ENCODE measurements at places on chromosomes 5 and 9.

DNA sequence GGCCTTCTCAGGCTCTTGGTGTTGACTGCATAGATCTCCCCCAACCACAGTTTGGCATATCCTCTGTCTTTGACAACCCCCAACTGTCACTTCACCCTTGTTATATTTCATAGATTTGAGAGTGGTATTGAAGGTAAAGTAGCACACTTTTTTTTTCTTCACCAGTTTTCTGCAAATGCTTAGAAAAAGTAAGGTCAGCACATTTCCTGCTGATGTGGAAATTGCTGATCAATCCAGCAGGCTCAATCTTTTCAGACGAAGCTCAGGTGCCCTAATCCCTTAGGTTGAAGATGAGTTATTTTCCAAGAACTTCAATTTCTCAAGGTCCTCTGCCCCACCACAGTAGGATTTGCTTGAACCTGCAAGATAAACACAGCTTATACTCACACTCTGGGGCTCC lies 38.5 kb upstream of the ANKRD31 start:
- DNase-seq, result no peak

GRCh38 chr9:82140471-82140870 lies 151.9 kb downstream of the SPATA31D1 start:
- no peak for DNase-seq

GRCh38 chr9:618478-618877 lies 223.0 kb upstream of the DMRT1 start:
- no peak for DNase-seq

DNA sequence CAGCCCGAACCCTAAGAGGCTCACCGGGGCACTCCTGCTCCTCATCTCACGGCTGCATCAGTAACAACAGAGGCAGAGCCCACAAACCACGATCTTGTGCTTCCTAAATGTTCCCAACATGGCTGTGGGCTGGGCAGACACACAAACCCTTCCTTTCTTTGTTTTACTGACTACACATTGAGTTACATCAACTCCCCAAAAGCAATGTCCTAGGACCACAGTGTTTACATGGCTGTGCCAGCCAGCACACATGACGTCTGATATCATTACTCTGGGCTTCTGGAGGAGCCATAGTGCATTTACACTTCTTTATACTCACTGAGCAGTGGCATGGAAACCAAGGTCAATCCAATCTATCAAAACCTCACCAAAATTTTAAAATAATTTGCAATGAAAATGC lies 101.4 kb downstream of the LHFPL2 start:
- no peak for DNase-seq

DNA sequence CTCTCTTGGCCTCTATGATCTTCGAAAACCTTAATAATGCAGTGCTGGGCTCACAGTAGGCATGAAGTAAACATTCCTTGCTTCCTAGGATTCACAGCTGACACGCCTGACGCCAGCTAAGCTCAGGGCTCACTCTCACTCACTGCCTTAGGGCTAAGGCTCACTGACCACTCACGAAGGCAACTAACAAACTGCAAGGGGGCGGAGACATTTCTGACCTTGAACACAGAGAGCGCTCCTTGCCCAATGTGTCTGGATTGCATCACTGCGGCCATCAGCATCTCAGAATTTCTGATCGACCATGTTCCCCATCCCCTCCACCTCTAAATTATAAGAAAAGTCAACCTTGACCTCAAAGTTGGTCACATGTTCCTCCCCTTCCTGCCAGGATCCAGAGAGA lies 372.6 kb downstream of the EBF1 start:
- DNase-seq, result no peak

- DNase-seq, result no peak
Observed at GRCh38 chr9:33288828-33289483, 1.4 kb upstream of the NFX1 start.

GRCh38 chr5:174796711-174797192 lies 72.4 kb downstream of the MSX2 start:
- DNase-seq, result no peak

DNA sequence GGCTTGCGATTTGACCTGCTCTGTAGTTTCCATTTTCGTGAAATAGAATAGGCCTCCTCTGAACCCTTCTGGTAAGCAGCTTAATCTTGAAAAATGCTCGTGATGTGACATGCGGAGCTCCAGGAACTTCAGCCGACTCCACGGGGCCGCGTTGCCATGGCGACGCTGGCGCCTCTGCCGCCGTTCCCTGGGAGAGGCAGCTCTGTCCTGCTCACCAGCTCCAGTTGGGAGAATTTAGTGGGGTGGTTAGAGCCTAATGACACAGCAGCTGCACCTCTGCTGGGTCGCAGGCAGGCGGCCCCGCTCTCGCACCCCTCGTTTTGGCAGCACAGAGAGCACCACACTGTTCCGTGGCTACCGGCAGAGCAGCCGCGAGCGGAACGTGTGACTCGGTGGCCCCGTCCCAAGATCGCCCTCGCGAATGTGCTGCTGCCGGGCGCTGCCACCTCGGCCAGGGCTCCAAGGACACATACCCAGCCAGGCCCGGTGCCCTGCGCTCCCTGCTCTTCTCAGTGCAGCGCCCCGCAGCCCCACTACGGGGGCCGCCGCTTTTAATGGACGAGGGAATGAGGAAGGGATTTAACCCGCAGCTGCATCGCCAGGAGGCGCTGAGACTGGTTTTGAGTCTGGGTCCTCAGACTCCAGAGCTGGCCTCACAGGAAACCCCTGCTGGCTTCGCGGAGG lies 131.2 kb upstream of the LMX1B start:
- DNase-seq, result no peak

- DNase-seq, result no peak
Observed at GRCh38 chr5:175811589-175811988, 59.8 kb upstream of the CPLX2 start.

DNA sequence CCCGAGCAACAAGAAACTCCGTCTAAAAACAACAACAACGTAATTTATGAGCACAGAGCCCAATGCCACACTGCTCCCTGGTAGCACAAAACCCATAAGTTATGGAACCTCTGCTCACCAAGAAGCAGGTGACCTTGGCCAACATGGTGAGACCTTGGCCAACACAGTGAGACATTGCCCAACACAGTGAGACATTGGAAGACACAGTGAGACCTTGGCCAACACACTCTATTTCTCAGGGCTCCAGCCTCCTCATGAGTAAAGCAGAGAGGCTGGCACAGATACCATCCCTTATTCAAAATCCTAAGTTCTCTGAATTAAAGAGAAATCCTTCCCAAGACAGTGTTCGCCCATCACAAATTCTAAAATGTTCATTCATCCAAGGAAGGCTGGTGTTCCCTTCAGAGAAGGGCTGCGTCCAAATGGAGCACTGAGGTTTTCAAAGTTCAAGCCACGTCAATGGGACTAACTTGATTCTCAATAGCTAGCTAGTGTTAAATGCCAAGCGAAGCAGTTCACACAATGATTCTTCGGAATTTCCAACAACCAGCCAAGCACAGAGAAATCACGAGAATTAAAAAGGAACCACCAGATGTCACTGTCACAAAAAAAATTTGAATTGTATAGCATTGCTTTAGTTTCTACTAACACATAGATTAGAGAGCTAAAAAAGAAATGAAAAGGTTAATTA lies 29.5 kb downstream of the TTC39B start:
- DNase-seq, result no peak

DNA sequence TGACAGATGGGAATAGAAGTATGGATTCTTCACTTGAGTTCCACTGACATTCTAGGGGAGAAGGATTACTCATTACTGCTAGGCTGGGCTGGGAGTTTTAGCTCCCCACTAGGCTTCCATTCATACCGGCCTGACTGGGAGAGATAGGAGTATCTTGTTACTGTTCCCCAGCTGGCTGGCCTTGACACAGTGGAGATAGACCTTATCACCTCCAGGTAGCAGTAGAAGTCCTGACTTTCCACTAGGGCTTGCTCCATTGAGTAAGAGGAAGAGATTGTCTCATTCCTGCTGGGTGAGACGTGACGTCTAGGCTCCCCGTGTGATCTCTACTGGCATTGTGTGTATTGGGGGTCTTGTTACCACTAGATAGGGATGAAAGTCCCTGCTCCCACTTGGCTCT lies 156.4 kb downstream of the CACNA1B start:
- no peak for DNase-seq

DNA sequence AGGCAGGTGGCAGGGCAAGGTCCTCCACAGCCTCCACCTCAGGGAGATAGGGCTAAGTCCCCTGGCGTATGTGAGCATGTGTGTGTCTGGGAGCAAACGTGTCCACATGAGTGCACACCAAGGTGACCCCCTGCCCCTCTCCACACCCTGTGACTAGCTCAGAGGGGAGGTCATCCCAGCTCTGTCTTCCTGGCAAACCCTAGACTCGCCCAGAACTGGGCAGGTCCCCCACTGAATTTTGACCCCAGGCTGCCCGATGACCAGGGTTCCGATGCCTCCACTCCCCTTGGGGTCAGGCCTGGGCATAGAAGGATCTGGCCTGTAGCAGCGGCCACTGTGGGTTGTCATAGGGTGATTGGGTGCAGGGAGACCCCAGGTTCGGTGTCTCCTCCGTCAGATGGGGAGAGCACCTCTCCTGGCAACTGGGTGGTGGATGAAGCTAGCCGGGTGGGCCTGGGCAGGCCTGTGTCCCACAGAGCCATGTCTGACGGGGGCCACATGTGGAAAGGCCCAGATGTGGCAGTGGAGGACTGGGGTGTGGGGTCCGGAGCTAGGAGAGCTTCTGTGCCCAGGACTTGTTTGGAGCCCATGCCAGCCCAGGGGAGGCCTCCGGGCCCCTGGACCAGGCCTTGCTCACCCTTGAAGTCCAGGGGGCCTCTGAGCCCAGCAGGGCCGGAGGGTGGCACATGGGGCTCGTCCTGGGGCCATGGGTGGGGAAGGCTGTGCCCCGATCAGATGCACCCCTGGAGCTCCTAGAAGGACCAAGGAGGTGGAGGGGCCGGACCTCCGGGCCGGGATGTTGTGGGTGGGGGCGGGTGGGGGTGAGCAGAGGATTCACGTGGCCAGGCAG lies 6.2 kb downstream of the DIPK1B start:
- no peak for DNase-seq

GRCh38 chr9:95076696-95077052 lies 240.8 kb downstream of the FANCC start:
- no peak for DNase-seq

DNA sequence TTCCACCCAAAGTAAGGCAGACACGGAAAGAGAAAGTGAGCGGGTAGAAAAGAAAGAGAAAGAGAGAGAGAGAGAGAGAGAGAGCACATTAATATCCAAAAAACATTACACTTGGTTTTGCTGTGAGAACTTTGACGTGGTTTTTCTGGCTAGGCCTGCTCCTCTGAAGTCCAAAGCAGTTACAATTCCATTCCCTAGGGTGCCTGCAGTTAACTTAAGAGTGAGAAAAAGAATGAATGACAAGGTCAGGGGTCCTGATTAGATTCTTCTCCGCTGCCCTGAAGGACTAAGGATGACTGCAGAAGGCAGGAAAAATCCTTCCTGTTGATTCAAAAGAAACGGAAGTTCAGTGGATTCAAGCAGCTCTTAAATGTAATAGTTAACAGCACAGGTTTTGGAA lies 589.8 kb downstream of the PRELID2 start:
- DNase-seq, result no peak

DNA sequence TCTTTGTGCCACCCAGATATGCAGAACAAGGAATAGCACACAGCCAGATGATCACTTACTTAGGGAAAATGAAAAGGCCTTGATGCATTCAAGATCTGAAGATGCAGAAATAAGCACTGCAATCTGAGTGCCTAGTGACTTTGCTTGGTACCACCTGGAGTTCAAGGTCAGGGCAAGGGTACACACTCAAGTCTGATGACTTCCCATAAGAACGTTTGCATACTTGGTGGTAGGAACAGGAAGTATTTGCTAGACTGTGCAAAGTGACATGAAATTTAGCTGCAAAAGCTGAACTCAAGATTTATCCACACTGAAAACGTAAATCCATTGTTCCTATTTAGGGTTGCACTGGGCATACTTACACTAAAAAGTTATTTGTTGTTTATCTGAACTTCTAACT lies 177.1 kb downstream of the PIK3R1 start:
- DNase-seq, result no peak

- DNase-seq, result no peak
Observed at GRCh38 chr5:124466011-124466410, 280.4 kb downstream of the ZNF608 start.

DNA sequence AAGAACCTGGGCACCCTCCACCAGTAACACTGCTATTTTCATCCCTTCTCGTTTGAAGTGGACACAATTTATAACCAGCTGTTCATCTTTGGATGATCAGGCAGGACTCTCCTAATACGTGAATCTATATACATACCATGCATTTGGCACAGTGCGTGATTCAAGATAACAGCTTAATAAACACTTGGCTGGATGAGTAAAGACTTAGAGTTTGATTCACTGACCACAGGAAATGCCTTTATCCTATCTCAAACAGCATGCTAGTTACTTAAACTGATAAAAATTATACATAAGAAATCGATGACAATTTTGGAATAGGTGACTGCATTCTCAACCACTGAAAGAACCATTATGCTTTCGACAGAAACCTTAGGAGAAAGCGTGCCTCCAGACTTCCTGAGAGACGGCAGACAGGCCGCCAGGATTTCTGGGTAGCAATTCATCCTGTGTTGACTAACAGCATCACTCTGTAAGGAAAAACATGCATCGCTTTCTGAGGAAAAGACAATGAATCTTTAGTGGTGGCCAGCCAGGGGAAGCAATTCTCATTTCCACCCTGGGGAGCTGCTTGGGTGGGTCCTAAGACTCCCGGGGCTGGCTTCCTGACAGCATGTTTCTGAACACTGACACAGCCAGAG lies 9.7 kb downstream of the MRPL36 start:
- no peak for DNase-seq

DNA sequence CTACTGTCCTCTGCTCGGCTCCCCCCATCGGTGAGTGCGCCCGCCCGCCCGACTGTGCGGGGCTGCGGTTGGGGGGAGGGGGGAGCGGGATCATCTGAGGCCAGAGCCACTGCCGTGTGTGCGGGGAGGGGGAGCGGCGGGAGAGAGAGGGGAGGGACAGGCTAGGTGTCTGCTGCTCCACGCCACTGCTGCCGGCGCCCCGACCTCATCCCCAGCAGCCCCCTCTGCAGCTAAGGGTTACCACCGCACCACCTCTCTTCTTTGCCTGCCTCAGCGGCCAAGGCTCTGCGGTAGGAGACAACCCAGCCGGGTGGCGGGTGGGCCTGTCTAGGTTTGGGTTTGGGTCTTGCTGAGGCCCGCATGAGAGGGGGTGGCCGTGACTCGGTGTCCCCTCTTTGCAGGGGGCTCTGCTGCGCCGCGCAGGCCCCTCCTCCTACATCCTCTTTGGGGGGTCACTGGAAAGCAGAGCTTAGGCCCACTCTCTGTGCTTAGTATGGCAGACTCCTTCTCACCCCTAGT lies 670 bp upstream of the PURA start:
- no peak for DNase-seq

- no peak for DNase-seq
Observed at GRCh38 chr5:176648474-176649194, 1.4 kb downstream of the TSPAN17 start.

- no peak for DNase-seq
Observed at GRCh38 chr5:10266137-10266536, 16.1 kb downstream of the CCT5 start.

Data from stimulated activated CD4-positive, alpha-beta T cell treated with anti-CD3 and anti-CD28 coated beads, Interleukin-1b, Interleukin-23, amount 100 ng/mL, for 1 hour (primary cell).